ENCODE measurements at places on chromosomes 1 and 21.

DNA sequence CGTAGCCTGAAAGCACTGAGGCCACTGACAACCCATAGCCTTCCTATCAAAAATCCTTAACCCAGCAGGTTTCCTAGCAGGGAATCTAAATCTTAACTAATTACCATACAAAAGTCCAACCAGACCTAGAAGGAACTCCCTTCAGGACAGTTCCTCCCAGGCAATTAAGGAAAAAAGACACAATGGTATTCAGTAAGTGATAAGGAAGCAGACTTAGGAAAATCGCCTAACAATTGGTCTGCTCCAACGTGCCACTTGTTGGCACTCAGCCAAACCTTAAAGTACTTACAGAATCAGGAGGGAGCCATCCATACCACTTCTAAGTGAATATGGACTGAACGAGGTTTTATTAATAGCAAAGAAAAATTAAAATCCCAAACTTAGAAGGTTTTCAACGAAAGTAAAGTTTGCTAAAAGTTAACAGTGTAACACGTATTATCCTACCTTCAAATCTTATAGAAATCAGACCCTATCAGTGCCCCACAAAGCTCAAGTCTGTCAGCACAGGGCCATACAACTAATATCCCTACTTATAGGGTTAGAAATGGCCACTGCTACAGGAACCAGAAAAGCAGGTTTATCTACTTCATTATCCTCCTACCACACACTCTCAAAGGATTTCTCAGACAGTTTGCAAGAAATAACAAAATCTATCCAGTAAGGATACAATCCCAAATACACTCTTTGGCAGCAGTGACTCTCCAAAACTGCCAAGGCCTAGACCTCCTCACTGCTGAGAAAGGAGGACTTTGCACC, 29.0 kb downstream of the SPATA6 start:
- no peak for DNase-seq

DNA sequence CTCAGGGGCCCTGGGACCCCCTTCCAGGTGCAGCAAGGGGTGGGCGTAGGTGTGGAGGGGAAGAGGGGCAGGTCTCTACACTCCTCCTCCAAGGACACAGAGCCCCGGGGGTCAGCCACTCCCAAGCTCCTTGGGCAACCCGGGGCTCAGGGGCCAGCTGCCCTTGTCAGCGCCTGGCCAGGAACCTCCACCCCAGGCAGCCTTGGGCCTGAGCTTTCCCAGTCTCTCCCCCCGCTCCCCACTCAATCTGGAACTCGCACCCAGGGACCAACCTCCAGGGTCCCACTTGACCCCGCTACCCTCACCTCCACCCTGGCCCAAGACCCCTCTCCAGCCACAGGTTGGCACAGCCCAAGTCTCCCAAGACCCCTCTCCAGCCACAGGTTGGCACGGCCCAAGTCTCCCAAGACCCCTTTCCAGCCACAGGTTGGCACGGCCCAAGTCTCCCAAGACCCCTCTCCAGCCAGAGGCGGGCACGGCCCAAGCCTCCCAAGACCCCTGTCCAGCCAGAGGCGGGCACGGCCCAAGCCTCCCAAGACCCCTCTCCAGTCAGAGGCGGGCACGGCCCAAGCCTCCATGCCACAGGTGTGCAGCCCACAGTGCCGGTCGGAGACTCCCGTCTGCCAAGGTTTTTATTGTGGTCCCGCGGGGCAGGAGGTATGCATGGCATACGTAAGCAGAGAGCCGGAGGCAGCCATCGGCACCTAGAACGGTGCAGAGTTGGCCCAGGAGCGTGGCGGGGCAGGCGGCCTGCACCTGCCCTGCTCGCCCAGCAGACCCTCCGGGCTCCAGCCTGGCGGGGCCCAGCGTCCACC, 3.0 kb downstream of the TNFRSF4 start:
- no peak for DNase-seq

DNA sequence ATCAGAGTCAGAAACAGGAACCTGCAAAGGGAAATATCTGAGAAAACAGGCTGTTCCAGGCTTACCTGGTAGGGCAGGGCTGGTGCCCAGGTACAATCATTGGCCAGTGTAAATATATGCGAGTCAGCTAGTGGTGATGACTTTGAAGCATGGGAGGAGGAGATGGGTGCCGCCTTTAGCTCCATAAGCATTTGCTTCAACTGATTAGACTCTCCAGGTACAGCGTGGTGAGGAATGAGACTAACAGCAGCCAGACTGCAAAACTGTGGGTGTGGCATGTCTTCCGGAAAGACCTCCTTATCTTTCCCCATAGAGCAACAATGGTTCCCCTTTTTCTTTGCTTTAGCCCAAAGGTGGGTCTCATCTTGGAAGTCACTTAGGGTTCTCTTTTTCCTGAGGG, 137.2 kb downstream of the LRIG2 start:
- DNase-seq: no peak

DNA sequence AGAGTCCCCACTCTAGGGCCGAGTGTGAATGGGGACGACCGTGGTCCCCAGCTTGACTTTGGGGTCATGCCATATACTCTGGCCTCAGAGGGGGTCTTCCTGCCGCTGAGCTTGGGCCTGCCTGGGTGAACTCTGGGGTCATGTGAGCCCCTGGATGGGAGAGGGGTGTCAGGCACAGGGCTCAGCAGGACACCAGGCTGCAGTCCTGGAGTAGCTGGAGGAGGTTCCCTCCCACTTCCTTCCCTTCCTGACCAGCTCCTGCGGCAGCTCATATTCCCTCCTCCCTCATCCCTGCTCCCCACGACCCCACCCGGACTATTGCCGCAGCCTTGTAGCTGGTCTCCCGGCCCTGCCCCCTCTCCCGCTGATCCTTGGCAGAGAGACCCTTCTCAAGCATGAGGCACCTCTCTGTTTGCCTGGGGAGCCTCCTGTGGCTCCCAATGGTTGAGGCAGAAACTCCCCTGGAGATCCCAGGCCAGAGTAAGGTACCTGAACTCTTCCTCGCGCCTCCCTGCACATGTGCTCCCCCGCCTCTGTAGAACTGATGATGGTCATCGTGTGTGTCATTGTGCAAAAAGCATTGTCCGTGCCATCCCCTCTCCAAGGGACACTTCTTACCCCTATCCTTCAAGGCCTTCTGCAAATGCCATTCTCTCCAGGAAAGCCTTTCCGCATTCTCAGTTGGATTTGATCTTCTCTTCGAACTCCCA, 1.8 kb downstream of the TNFRSF1B start:
- DNase-seq: no peak

GRCh38 chr21:34807881-34808568, 139.2 kb downstream of the CLIC6 start:
- DNase-seq: peak; percentile 87

GRCh38 chr1:102842606-102843005, 265.7 kb downstream of the COL11A1 start:
- no peak for DNase-seq

DNA sequence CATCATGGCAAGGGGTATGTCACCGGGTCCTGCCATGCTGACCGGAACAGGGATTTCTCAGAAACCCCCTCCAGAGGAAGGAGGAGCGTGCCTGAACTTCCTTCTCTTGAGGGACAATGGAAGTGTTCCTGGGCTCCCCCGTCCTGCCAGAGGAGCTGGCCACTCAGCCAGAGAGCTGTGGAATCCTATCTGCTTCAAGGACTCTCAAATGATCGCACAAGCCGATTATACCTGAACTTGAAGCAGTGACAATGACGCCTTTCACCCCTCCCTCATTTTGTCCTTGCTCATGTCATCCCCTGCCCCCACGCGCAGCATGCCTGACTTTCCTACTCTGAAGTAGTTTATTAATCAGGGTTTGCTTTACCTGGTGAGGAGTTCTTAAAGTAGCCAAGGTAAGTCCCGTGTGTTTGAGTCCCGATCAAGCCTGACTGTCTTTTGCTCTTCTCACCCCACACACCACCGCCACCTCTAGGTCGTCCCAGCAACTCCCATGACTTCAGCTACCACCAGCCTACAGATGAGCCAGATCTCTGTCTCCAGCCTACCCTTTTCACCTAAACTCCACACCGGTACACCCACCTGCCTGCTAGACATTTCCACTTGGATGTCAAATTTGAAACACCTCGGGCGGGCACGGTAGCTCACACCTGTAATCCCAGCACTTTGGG, 25.0 kb upstream of the PRELP start:
- DNase-seq: no peak

DNA sequence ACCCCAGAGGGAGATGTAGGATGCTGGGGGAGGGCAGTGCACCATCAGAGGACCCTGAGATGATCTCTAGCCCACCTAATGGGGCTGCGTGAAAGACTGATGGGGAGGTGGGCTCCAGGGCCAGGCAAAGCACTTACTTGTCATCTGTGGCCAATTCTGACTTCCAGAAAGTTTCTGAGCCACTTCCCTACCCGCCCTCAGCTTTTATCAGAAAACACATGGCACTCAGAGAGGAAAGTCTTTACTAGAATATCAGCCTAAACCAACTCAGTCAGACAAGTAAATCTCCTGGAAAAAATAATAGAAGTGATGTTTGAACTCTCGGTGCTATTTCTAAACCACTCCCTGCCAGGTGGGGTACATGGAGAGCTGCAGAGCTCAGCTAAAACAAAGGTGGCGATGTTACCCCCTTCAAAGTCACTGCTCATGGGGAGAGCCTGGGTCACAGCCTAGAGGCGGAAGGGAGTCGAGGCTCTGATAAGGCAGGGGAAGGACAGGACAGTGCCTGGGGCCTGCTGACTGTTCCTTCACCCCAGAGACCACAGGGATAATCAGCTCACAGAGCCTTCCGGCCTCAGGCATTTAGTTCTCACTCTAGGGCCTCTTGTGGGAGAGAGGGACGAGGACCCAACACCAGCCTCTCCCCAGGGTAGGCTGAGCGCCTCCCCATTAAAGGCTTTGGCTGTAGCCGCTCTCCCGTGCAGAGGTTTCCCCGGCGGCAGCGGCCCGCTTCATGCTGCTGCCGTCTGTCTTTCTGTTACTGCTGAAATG, 14.2 kb downstream of the SMIM12 start:
- no peak for DNase-seq

DNA sequence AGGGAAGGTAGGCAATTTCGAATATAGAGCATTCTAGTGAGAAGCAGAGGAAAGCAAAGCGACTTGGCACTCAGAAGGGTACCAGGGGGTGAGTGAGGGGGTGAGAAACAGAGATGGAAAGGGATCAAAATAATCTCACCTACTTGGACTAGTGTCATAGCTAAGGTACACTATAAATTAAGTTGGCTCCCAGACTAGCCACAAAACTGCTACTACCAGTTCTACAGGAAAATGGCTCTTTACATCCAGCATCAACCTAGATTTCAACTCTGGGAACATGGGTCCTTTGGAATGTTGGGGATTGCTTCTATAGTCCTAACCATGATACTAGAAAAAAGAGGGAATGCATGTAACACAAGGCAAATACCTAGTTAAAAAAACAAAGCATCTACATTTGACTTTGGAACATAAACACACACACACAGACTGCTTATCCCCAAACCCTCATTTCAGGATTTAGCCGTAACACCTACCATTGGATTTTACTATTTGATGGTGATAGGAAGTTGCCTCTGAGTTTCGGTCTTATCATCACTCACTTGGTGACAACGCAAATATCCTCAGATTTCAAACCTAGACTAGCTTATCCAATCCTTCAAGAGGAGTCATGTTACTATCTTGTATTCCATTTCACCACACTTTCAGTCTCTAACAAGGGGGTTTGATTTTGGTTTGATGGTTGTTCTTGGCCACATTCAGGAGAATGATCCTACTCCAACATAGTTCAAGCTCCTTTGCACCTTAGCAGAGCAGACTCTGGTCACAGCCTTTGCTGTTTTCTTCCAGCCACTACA, 5.6 kb downstream of the ZBTB21 start:
- no peak for DNase-seq

GRCh38 chr1:38917337-38917736, 24.3 kb downstream of the RHBDL2 start:
- DNase-seq: no peak

DNA sequence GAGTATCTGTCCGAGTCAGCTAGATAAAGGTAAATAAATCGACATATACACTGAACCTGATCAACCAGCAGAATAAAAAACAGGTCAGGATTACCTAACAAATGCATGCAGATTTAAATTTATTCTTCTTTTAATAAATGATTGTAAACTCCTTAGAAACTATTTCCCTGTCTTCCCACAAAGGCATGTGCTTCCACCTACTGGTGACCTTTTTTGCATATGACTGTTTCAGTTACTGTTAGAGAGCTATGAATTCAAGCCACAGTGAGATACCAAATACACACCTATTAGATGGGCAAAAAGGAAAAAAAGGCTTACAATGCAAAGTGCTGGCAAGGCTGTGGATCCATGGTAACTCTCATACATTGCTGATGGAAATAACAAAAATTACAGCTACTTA, 957.4 kb upstream of the NCAM2 start:
- no peak for DNase-seq

DNA sequence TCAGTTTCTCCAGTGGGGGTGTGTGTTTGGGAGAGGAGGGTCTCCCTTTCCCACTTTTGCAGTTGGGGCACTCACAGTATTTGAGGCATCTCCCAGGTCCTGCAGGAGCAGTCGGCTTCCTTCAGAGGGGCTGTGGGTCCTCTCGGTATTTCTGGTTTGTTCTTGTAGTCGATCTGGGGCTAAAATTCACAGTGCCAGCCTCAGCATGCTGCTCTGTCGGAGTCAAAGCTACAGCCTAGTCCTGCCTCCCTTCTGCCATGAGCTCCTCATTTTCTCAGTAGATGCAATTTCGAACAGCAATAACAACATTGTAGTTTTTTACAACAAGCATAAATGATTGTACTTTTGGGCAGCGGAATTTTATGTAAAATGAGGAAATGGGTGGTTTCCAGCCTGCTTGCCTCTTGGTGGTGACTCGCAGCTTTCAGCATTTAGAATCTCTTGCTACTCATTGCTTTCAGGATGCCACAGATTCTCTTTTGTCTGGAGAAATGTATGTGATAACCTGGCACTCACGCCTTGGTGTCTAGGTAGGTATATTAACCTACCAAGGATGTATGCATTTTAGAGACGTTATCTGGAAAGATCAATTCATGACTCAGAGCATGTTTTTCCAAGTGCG, 82.4 kb upstream of the C21orf91 start:
- DNase-seq: no peak

DNA sequence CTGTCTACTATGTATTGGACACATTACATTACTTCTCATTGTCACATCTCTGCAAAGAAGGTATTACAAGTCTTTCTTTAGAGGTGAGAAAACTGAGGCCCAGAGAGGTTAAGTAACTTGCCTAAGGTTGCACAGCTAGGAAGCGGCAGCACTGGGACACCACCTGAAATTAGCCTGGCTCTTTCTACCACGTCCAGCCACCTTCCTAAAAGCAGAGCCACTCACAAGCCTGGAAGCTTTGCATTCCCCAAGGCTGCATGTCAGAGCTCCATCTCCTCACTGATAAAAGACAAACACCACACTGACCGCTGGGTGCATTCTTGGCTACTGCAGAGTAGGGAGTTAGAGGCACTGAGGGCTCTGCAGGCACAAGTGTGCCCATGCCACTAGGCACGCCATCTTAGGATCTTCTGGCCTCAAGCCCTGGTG, 2.4 kb downstream of the CD247 start:
- peak; percentile 43 for DNase-seq

DNA sequence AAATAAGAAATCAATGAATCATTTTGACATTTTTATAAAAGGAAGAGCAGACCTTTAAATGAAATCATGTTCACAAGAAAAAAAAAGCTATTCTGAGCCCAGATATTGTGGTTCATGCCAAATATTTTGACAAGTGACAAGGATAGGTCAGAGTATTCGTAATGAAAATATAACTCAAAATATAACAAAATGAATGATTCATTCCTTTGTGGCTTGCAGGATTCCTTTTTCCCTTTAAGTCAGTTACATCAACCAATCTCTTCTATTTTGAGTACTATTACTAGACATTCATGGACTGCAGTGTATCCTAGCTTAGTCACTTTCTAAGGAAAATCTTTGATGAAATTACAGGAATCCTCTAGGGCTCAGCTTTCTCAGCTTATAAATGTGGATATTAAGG, 188.7 kb downstream of the COL11A1 start:
- DNase-seq: no peak

- no peak for DNase-seq
Observed at GRCh38 chr1:64107118-64107519, 96.3 kb upstream of the UBE2U start.
